ENCODE measurements at places on chromosomes 13 and 19.
A peak's percentile ranks its signal among the peaks of the same experiment; 100 is the strongest.

DNA sequence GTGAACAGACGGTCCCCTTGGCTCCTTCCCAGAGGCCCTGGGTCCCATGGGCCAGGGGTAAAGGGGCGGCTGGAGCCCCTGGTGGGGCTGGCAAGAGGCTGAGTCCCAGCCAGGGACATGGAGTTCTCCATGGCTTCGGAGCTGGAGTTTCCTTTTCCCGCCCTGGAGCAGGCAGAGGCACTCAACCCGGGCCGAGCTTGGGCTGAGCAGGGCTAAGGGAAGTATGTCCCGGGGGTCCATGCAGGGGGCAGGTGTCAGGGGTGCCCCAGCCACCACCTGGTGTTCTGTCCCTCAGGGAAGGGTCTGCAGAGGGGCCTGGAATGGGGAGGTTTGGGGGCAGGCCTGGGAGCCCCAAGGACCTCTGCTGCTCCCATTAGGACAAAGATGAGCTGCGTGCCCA, 54.0 kb upstream of the TPM4 start:
- DNase-seq = peak; percentile 34

DNA sequence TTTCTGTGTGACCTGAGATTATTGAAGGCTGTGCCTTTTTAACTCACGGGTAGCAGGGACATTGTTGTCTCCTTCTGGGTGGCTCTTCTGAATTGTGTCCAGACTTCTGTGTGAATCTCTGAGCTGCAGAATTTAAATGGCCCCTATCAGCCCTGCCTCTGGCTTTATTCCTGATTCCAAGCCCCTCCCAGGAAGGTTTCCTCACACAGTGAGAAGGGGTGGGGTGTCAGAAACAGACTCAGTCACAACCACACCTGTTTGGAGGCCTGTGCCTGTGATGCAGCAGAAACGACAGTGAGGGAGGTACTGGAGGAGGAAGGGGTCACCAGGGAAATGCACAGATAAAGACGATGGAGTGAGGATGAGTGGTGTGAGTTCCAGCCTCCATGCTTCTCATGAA, at the start of gene CLC:
Gene CLC, minus strand, starts transcription at position 139 of the 400 bp plus-strand sequence. Its CDS starts 77 bp downstream, at position 62.
- no peak for DNase-seq

DNA sequence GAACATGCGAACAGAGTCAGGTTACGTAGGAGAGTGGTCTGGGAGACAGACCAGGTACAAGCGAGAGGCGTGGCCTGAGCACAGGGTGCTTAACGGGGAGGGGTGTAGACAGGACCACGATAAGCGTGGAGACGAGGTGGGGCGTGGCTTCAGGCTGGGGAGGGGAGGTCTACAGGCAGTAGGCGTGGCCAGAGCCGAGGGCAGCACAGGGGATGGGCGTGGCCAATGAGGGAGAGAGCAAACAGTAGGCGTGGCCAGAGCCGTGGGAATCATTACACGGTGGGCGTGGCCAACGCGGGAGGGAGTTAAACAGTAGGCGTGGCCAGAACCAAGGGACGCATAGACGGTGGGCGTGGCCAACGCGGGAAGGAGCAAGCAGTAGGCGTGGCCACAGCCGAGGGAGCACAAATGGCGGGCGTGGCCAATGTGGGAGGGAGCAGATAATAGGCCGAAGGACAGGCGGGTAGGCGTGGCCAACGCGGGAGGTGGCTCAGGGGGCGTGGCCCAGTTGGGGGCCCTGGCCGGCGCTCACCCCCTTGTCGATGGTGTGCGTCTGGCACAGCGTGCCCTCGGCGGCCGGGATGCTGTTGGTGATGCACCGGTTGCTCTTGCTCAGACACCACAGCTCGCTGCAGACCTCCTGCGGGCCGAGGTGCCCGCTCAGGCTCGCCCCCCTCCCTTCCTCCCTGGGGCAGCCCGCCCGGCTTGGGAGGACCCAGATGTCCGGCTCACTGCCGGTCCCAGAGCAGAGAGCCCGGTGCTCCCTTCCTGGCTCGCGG, 15.2 kb upstream of the MYO1F start:
- peak; percentile 100 for DNase-seq

DNA sequence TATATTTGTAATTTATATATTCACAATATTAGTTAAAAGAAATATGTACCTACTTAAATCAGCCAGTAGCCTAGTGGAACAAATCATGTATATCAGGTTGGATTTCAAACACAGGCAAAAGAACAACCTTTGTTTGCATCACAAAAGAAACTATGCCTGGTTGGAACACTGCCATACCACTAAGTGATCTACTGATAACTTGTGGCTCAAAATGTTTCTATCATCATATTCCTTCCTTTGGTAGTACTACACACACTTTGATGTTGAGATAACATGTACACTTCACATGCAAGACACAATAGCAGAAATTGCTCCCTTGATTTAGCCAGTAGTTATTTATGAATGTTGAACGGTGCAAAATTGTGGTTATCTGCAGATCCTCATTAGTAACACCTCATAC, 146.0 kb upstream of the GPC6 start:
- no peak for DNase-seq

DNA sequence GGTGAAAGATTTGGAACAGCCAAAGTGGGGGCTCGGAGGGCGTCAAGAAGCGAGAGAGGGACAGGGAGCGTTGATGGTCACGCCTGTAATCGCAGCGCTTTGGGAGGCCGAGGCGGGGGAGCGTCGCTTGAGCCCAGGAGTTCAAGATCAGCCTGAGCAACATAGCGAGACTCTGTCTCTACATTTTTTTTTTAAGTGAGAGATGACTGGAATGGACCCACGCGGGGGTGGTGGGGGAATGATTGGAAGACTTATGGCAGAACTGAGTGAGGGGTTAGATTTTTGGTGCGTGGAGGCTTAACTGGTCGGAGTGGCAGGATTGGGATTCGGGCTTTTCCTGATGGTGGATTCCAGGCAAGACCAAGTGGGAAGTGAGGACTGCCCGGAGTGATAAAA, 725 bp downstream of the PSMD8 start:
- DNase-seq = no peak

DNA sequence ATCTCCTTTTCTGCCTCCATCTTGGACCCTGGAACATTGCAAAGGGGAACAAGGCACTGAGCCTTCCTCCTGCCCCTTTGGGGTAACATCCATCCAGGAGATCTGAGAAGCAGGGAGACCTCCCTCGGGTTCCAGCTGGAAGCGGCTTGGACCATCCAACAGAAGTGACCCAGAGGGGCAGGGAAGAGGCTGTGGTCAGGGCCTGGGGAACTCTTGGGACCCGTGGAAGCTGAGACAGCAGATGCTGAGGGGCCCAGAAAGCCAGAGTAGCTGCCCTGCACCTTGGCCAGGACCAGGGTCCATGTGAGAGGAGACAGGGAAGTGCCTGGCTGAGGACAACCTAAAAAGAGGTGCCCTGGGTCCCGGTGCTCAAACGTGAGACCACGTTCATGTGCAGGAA, 21.9 kb upstream of the KCTD15 start:
- DNase-seq = no peak

DNA sequence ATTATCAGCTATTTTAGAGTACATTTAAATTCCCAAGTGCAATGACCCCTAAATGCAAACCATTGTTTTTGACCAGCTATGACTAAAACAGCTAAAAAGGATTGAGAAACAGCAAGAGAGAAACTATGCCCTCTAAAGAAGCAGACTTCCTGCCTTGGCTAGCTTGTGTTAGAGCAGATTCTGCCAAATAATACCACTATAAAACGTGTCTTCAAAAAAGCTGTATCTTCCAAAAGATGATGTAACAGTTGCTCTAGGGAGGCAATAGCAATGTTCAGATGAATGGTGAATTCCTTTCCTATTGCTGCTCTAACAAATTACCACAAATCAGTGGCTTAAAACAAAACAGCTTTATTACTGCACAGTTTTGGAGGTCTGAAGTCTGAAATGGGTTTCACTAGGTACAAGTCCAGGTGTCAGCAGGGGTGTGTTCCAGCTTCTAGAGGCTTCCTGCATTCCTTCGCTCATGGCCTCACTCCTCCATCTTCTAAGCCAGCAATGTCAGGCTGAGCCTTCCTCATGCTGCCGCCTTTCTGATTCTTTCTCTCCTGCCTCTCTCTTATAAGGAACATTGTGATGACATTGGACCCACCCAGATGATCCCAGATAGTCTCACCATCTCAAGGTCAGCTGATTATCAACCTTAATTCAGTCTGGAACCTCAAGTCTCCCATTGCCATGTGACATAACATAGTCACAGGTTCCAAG, 84.5 kb downstream of the LRRC63 start:
- DNase-seq = no peak

- no peak for DNase-seq
Observed at GRCh38 chr13:32340914-32341313, 25.6 kb downstream of the BRCA2 start.

GRCh38 chr19:50843701-50844221, 10.4 kb upstream of the KLK15 start:
- no peak for DNase-seq

GRCh38 chr19:45591004-45591637, 6.5 kb upstream of the OPA3 start:
- DNase-seq = peak; percentile 92

All from endodermal cell (in vitro differentiated cells).